ENCODE measurements at places on chromosomes 3 and 15. TPM values are rescaled to one million over a fixed set of nuclear protein-coding genes. Genes with fewer than 3 reads are reported as not detected.

DNA sequence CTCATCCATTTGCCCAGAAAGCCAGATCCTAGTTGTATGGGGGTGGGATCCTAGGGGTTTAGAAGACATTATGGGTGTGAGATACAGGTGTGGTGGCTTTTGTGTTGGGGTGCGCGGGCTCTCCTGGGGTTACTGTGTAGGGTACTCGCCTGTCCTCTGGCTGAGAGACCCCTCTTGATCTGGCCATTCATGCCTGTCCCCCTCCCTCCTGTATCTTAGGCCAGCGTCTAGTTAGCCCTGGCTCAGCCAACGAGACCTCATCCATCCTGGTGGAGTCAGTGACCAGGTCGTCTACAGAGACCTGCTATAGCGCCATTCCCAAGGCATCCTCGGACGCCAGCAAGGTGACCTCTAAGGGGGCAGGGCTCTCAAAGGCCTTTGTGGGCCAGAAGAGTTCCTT lies 41.4 kb downstream of the DNASE1L3 start:
- H3K27me3 ChIP-seq: no peaks in the 10 kb centered on the region
- no peak for DNase-seq
- H3K4me1 ChIP-seq: peaks cover 29% of the 10 kb centered on the region
- H3K27ac ChIP-seq: no peak overlapping the region

DNA sequence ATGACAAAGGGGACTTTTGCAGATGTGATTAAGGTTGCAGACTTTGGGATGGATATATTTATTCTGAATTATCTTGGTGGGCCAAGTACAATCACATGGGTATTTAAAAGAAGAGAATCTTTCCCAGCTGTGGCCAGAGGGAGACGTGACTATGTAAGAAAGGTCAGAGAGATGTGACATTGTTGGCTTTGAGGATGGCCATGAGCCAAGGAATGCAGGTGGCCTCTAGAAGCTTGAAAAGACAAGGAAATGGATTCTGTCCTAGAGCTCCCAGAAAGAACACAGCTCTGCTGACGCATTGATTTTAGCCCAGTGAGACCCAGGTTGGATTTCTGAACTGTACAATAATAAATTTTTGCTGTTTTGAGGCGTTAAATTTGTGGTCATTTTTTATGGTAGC lies 616.0 kb upstream of the TBL1XR1 start:
- no peaks in the 10 kb centered on the region for H3K4me1 ChIP-seq
- no peaks in the 10 kb centered on the region for H3K27me3 ChIP-seq
- DNase-seq: no peak
- no peak overlapping the region for H3K27ac ChIP-seq
- no peaks in the 10 kb centered on the region for H3K36me3 ChIP-seq
- H3K4me3 ChIP-seq: no peak overlapping the region

The EIF4E3 gene
- polyA plus RNA-seq: 7.7 TPM

GRCh38 chr3:196569003-196569516 lies 600 bp downstream of the FBXO45 start:
- H3K27me3 ChIP-seq: no peaks in the 10 kb centered on the region
- H3K4me1 ChIP-seq: peaks cover 8% of the 10 kb centered on the region
- H3K27ac ChIP-seq: peak overlapping the region; percentile 58
- no peaks in the 10 kb centered on the region for H3K36me3 ChIP-seq
- peak overlapping the region; percentile 78 for H3K4me3 ChIP-seq

GRCh38 chr3:32616267-32616962 lies 45.8 kb upstream of the DYNC1LI1 start:
- no peaks in the 10 kb centered on the region for H3K36me3 ChIP-seq
- H3K27ac ChIP-seq: no peak overlapping the region
- H3K27me3 ChIP-seq: no peaks in the 10 kb centered on the region
- H3K4me1 ChIP-seq: no peaks in the 10 kb centered on the region
- no peak for DNase-seq

GRCh38 chr3:123338620-123339061 lies 110.2 kb downstream of the ADCY5 start:
- H3K4me3 ChIP-seq: no peak overlapping the region
- no peak overlapping the region for H3K27ac ChIP-seq

- H3K36me3 ChIP-seq: no peaks in the 10 kb centered on the region
- no peaks in the 10 kb centered on the region for H3K27me3 ChIP-seq
- no peak overlapping the region for H3K4me3 ChIP-seq
- no peak overlapping the region for H3K27ac ChIP-seq
- no peaks in the 10 kb centered on the region for H3K4me1 ChIP-seq
- no peak for DNase-seq
Observed at GRCh38 chr15:101314336-101315125, 19.5 kb upstream of the SNRPA1 start.

DNA sequence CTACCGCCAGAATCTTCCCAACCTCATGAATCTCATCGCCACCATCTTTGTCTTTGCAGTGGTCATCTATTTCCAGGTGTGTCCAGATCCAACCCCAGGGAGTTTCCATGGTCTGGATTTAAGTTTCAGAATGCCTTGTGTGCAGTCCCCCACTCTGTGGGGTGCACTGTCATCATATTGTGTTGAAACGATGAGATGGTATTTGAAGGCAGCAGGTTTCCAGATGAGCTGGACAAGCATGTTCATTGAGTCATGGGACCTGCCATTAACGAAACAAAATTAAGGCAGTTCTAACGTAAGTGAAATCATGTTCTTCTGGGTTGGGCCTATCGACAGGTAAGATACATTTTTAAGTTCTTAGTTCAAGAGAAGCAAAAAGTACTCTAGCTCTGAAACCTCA lies 12.7 kb downstream of the SEC61A1 start:
- peaks cover 97% of the 10 kb centered on the region for H3K36me3 ChIP-seq
- no peak overlapping the region for H3K27ac ChIP-seq
- H3K4me3 ChIP-seq: no peak overlapping the region
- no peaks in the 10 kb centered on the region for H3K27me3 ChIP-seq
- DNase-seq: no peak
- H3K4me1 ChIP-seq: no peaks in the 10 kb centered on the region

The DNAJC19 gene
- polyA plus RNA-seq: 48.8 TPM

GRCh38 chr15:69661446-69661845 lies 208.8 kb downstream of the RPLP1 start:
- H3K4me3 ChIP-seq: no peak overlapping the region
- no peak for DNase-seq
- no peak overlapping the region for H3K27ac ChIP-seq
- H3K4me1 ChIP-seq: no peaks in the 10 kb centered on the region
- no peaks in the 10 kb centered on the region for H3K36me3 ChIP-seq

- H3K4me3 ChIP-seq: no peak overlapping the region
- peaks cover 16% of the 10 kb centered on the region for H3K36me3 ChIP-seq
- H3K4me1 ChIP-seq: peaks cover 10% of the 10 kb centered on the region
- H3K27me3 ChIP-seq: no peaks in the 10 kb centered on the region
- H3K27ac ChIP-seq: no peak overlapping the region
Observed at GRCh38 chr3:187064210-187065115, 74.8 kb downstream of the RPL39L start.

- no peak overlapping the region for H3K27ac ChIP-seq
- H3K4me3 ChIP-seq: no peak overlapping the region
- H3K36me3 ChIP-seq: peaks cover 38% of the 10 kb centered on the region
- H3K27me3 ChIP-seq: no peaks in the 10 kb centered on the region
Observed at GRCh38 chr15:22888120-22888859, 49.8 kb downstream of the NIPA2 start.

- no peak overlapping the region for H3K27ac ChIP-seq
- DNase-seq: no peak
- no peak overlapping the region for H3K4me3 ChIP-seq
- H3K27me3 ChIP-seq: no peaks in the 10 kb centered on the region
Observed at GRCh38 chr3:162168715-162169114, 672.1 kb downstream of the OTOL1 start.

DNA sequence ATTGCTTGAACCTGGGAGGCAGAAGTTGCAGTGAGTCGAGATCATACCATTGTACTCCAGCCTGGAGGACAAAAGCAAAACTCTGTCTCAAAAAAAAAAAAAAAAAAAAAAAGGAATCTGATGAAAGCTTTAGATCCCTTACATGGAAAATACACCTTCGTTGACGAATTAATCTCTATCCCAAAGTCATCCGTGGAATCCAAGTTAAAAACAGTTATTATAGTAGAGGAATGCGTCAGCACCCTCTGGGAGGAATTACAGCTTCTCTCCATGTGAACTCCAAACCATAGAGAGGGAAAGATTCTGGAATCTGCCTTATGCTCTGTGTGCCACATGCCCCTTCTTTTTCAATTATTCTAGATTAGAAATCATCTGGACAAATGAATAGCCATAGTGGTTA lies 192.3 kb upstream of the C2CD4B start:
- H3K36me3 ChIP-seq: no peaks in the 10 kb centered on the region
- no peak for DNase-seq
- H3K27ac ChIP-seq: no peak overlapping the region
- peaks cover 8% of the 10 kb centered on the region for H3K27me3 ChIP-seq

- H3K27me3 ChIP-seq: no peaks in the 10 kb centered on the region
- DNase-seq: peak; percentile 19
- no peak overlapping the region for H3K27ac ChIP-seq
- H3K36me3 ChIP-seq: no peaks in the 10 kb centered on the region
- no peaks in the 10 kb centered on the region for H3K4me1 ChIP-seq
- H3K4me3 ChIP-seq: no peak overlapping the region
Observed at GRCh38 chr3:17632401-17633100, 109.9 kb downstream of the TBC1D5 start.

- peaks cover 30% of the 10 kb centered on the region for H3K4me1 ChIP-seq
- H3K27ac ChIP-seq: no peak overlapping the region
- no peak for DNase-seq
- H3K4me3 ChIP-seq: no peak overlapping the region
- H3K36me3 ChIP-seq: peaks cover 23% of the 10 kb centered on the region
- H3K27me3 ChIP-seq: no peaks in the 10 kb centered on the region
Observed at GRCh38 chr3:45113625-45114050, 32.5 kb downstream of the CDCP1 start.

GRCh38 chr15:90763366-90764099 lies 46.4 kb downstream of the BLM start:
- no peak overlapping the region for H3K4me3 ChIP-seq
- peak; percentile 19 for DNase-seq
- no peaks in the 10 kb centered on the region for H3K4me1 ChIP-seq
- H3K27me3 ChIP-seq: no peaks in the 10 kb centered on the region
- peak overlapping the region; percentile 47 for H3K27ac ChIP-seq
- H3K36me3 ChIP-seq: no peaks in the 10 kb centered on the region

- no peaks in the 10 kb centered on the region for H3K36me3 ChIP-seq
- H3K27ac ChIP-seq: no peak overlapping the region
- no peaks in the 10 kb centered on the region for H3K27me3 ChIP-seq
- no peak overlapping the region for H3K4me3 ChIP-seq
- no peaks in the 10 kb centered on the region for H3K4me1 ChIP-seq
Observed at GRCh38 chr15:26294059-26294689, 431.0 kb upstream of the ATP10A start.

DNA sequence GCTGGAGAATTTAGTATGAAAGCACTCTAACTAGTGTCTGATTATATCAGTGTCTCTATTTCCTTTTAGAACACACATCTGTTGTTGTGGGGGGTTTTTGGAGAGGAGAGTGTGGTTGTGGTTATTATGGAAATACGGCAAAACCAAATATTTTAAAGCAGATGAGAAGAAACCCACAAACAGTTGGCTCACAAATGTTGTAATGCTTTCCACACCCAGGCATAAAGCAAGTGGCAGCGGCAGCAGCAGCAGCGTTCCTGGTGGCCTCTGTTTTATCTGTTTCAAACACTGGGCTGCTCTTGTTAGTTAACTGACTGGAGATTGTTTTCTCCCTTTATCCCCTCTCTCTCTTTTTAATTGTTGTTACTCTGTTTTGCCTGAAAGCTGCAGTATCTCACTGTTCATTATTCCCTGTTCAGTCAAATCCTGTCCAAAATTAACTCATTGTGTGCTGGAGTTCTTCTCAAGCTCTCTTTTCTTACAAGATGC lies 1045.5 kb upstream of the NR2F2 start:
- H3K36me3 ChIP-seq: no peaks in the 10 kb centered on the region
- no peaks in the 10 kb centered on the region for H3K4me1 ChIP-seq
- DNase-seq: no peak
- no peaks in the 10 kb centered on the region for H3K27me3 ChIP-seq
- H3K4me3 ChIP-seq: no peak overlapping the region

The GABRA5 gene
- 0.13 TPM for polyA plus RNA-seq

The STXBP5L gene
- polyA plus RNA-seq: 0.84 TPM

GRCh38 chr3:177770383-177771230 lies 573.3 kb upstream of the TBL1XR1 start:
- H3K36me3 ChIP-seq: no peaks in the 10 kb centered on the region
- H3K4me3 ChIP-seq: no peak overlapping the region
- DNase-seq: no peak
- no peak overlapping the region for H3K27ac ChIP-seq
- no peaks in the 10 kb centered on the region for H3K27me3 ChIP-seq

GRCh38 chr3:100097919-100098783 lies 16.1 kb downstream of the FILIP1L start:
- no peaks in the 10 kb centered on the region for H3K27me3 ChIP-seq
- no peaks in the 10 kb centered on the region for H3K36me3 ChIP-seq
- peak overlapping the region; percentile 76 for H3K27ac ChIP-seq
- peaks cover 19% of the 10 kb centered on the region for H3K4me1 ChIP-seq
- peak; percentile 90 for DNase-seq

The RSRC1 gene
- 22.4 TPM for polyA plus RNA-seq

The ETV5 gene
- 5.8 TPM for polyA plus RNA-seq

DNA sequence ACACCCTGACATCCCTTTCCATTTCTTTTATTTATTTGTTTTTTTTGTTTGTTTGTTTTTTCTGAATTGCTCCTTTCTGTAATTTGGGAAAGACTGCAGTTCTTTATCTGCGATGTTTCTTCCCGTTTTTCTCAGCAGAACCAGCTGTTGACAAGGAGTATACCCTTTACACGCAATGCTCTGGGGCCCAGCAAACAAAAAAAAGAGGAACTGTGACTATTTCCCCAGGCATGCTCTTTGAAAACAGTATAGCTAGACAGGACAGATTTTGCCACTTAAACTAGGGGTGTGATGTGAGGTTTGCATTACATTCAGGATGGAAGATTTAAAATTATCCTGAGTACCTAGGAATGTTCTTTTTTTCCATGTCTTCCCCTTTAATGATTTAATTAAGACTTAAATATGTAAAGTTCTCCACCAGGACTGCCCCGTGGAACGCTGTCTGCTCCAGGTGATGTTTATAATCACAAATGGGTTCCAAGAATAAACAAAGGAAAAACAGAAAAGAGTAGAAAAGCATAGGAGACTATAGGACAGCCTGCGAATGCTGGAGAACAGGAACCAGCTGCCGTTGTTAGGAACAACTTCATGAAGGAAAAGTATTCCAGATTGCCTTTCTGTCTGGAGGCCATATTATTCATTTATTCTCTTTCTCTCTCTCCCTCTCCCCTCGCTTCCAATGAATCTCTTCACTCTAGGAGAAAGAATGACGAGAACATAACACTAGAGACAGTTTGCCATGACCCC lies 43.3 kb downstream of the TGFBR2 start:
- no peaks in the 10 kb centered on the region for H3K4me1 ChIP-seq

DNA sequence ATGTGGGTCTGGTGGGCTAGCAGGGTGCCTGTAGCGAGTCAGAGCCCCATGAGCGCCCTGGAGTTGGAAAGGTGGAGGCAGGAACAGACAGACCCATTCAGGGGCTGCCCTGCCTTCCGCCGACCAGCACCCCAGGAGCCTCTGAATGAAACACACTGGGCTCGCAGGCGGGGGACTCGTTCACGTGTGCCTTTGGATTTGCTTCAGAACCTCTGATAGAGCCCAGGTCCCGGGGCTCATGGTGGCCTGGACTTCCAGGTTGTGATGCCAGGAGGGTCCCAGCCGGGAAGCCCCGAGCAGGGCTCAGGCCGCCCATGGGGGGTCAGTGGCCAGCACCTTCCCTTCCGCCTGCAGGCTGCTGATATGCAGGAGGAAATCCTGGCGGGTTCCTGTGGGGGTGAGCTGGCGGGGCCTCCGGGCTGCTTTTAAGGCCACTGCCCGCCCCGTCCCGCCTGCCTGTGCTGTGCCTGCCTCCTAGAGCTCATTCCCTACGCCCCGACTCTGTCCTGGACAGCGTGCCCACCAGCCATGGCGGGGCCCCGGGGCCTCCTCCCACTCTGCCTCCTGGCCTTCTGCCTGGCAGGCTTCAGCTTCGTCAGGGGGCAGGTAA lies at the start of gene STAB1:
STAB1 (plus strand) TSS at position 453 of the 610 bp plus-strand sequence; CDS start at position 529, 76 bp downstream.
- H3K4me3 ChIP-seq: peak within 1 kb of the TSS; percentile 16
- peaks cover 36% of the 10 kb centered on the region for H3K36me3 ChIP-seq
